ENCODE measurements at places on chromosomes 6 and 20.

DNA sequence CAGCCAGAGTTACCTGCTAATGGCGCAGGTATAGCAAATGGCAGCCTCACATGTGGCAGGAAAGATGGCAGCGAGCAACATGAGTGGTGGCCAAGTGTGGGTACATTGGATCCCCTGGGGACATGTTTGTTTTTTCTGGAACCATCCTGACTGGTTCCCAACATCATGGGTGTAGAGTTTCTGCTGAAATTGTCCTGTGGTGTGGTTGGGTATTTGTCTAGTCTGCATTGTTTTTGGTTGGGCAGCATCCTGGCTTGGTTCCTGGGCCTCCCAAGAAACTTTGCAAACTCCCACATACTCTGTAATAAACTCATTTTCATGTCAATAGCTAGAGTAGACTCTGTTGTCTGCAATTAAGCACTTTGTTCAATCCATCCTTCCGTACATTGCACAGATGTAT is 282.6 kb downstream of the CDC5L start:
- DNase-seq, result no peak

DNA sequence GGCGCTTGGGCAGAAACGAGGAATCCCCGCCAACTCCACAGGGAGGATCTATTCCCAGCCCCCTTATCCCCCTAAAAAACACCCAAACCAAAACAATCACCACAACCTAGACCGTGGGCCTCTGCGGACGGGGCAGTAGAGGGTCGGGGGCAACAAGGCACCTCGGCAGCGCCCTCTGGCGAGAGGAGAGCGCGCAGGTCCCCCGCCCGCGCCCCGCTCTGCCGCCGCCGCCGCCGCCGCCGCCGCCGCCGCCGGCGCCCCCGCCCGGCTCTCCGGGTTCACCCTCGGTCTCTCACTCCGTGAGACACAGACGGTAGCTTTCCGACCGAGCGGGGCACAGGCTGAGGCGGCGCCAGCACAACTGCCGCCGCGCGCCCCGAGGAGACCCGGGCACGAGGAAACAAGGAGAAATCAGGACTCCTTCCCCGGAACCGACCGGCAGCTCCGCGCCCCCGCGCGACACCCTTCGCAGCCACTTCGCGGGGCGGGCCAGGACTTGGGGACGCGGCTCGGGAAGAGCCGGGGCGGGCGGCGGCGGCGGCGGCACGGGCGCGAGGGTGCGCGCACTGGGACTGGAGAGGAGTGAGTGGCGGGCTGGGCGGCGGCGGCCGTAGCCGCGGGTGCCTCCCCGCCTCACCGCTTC is at the start of gene SLC35F1:
Gene SLC35F1, plus strand, starts transcription at position 307 of the 643 bp plus-strand sequence.
- DNase-seq, result no peak

GRCh38 chr6:255751-256083 is 36.6 kb upstream of the DUSP22 start:
- DNase-seq, result no peak

- DNase-seq, result no peak
Observed at GRCh38 chr6:56259234-56260077, 12.1 kb upstream of the COL21A1 start.

DNA sequence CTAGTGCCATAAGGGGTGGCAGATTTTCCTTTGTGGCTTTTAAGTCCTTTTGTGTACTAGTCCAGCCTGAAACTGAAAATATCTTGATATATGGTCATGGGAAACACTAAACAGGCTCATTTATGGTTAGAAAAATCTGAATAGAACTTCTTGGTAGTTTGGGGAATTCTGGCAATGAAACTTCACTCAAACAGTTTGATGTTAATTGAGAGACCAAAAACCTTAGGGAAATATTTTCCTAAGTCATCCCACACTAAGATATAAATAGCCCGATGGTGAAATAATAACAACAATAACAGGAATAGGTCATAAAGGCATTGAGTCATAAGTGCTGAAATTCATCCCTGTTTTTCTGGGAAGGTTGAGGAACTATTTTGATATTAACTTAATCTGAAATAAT is 146.2 kb upstream of the SMLR1 start:
- DNase-seq, result no peak

GRCh38 chr6:9982215-9982614 is 432.7 kb downstream of the TFAP2A start:
- DNase-seq, result no peak

DNA sequence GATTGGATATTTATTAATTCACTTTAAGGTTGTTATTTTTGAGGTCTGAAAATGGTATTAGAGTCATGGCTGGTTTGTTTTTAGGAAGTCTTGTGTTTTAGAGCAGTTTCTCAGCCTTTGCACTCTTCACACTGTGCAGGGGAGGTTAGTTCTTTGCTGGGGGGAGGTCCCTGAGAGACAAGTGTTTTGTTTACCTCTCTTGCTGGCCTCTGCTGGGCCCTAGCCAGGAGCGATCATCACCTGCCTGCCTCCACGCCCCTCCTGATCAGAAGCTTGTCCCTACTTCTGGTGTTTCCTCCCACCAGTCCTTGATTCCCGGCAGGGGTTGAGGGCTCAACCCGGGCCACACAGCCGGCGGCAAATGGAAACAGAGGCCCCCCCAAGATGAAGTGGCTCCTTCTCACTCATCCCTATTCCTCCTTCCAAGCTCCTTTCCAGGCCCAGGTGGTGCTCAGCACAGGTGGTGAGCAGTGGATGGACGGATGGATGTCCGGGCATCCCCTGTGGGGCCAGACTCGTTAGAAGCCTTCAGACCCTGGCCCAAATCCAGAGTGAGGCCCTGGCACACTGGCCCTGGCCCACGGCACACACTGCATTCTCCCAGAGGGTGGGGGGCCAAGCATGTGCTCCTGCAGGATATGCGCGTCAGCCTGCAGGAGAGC is 51.3 kb downstream of the GRM4 start:
- DNase-seq, result no peak

- no peak for DNase-seq
Observed at GRCh38 chr20:15930311-15931305, 642.6 kb downstream of the KIF16B start.

GRCh38 chr20:43305749-43306148 is 116.0 kb upstream of the PTPRT start:
- no peak for DNase-seq

GRCh38 chr6:105994591-105995390 is 91.3 kb upstream of the PRDM1 start:
- peak; percentile 29 for DNase-seq

DNA sequence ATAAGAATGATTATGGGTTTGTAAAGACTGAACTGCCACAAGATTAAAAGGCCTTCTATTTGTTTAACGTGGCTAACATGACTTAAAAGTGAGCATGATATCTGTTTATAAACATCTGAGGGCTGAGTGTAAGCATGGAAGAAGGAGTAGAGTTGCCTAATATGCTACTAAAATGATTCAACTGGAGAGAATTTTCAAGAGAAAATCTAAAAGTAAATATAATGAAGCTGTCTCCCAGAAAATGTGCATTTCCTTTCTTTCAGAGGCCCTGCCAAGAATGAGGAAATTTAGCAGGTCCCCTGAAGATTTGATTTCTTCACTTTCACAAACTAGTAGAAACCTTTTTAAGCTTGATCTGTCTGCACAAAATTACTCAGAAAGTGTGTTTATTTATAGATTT is 4.2 kb upstream of the EYA4 start:
- no peak for DNase-seq

DNA sequence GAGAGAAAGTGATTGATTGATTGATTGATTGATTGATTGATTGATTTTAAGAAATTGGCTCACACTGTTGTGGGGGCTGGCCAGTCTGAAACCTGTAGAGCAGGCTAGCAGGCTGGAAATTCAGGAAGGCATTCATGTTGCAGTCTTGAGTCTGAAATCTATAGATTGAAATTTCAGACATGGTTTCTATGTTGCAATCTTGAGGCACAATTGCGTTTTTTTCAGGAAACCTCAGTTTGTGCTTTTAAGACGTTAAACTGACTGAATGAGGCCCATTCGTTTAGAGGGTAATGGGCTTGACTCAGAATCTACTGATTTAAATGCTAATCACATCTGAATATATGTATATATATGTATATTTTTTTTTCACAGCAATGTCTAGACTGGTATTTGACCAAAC is 106.3 kb downstream of the STXBP5 start:
- DNase-seq, result no peak

DNA sequence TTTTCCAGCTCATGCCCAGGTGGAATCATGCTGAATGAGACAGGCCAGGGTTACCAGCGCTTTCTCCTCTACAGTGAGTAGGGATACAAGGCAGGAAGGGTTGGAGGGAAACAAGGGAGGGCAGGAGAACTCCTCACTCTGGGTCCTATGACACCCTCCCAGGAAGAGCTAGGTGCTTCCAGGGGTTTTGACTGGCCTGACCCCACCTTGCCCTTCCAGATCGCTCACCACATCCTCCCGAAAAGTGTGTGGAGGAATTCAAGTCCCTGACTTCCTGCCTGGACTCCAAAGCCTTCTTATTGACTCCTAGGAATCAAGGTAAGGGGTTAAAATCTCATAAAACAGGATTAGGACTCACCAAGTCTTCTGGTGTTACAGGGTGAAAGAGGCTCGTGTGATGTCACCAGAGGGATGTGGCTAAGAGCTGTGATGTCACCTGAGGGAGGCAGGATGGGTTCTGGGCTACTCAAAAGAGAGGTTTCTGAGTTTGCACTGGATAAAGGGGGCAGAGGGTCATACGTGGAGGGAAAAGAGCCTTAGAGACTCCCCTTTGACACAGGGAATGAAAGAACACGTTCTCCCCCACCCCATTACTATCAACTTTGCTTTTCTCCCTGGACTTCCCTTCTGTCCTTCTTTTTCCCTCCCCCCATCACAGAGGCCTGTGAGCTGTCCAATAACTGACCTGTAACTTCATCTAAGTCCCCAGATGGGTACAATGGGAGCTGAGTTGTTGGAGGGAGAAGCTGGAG is 1.9 kb downstream of the APOM start:
- no peak for DNase-seq

- peak; percentile 70 for DNase-seq
Observed at GRCh38 chr20:37992802-37993409, 40.4 kb downstream of the TTI1 start.

DNA sequence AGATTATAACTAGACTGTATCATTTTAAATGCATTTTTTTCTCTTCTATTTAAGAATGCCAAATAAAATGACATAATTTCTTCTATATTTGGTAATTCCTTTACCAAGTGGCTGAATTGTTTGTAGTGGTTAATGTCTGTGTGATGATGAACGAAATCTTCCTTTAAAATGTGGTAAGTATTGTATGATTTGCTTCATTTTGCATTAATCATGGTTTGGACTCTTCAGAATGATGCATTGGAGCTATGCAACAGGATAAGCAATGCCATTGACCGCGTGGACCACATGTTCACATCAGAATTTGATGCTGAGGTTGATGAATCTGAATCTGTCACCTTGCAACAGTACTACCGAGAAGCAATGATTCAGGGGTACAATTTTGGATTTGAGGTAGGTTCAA is 99.6 kb downstream of the MAP3K4 start:
- DNase-seq, result no peak

DNA sequence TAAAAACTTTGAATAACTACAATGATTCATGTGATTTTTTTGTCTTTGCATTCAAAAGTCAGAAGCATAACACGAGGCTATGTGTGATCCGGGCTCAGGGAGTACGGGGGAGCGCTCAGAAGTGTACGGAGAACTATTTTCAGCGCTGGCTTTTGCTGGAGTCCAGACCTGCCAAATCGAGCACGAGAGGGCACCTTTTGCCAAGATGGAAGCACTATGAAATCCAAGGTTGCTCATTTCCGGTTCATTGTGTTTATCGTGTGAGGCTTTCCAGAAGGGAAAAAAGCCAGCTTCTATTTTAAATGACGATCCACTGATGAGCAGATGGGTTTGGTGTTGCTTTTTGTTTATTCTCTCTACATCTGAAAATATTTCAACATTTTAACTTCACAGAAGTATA is 11.3 kb downstream of the RAMACL start:
- DNase-seq, result no peak

GRCh38 chr6:165448210-165448609 is 138.8 kb upstream of the C6orf118 start:
- no peak for DNase-seq

GRCh38 chr6:106670236-106670635 is 40.9 kb downstream of the QRSL1 start:
- no peak for DNase-seq

GRCh38 chr6:33702345-33702977 is 9.0 kb downstream of the UQCC2 start:
- no peak for DNase-seq

DNA sequence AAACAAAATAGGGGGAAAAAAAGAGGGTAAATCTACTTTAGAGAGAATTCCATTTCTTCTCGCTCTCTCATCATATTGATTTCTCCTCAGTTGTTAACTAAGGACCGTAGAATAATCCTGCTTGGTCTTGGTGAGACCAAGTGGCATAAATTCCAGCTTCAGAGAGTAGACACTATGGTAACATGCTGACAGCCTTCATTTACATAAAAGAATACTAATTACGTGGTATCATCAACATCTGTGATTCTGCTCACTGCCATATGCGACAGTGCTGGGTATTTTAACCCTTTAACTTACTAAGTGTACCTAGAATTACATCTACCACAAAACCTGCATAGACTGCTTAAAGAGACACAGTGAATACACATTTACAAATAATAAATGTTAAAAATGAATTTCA is 27.1 kb downstream of the TOMM6 start:
- no peak for DNase-seq

- DNase-seq, result no peak
Observed at GRCh38 chr6:30727920-30728553, 7.9 kb downstream of the TUBB start.

GRCh38 chr6:168671028-168671862 is 230.3 kb downstream of the SMOC2 start:
- DNase-seq, result no peak
